Naive thymus-derived CD8-positive, alpha-beta T cell (primary cell): ENCODE measurements at places on chromosomes 16 and 17. TPM values are rescaled to one million over a fixed set of nuclear protein-coding genes. Genes with fewer than 3 reads are reported as not detected.

RAB37 gene
- polyA plus RNA-seq, result 76.0 TPM

TSR1 gene
- 12.0 TPM for polyA plus RNA-seq

SLC5A11 gene
- polyA plus RNA-seq, result not detected

AHSP gene
- polyA plus RNA-seq, result not detected

SPATA33 gene
- 2.3 TPM for polyA plus RNA-seq

CACNG1 gene
- polyA plus RNA-seq, result not detected

RHBDL3 gene
- not detected for polyA plus RNA-seq

CD79B gene
- polyA plus RNA-seq, result 21.3 TPM
